ENCODE measurements at places on chromosomes 6 and 20.
A peak's percentile ranks its signal among the peaks of the same experiment; 100 is the strongest.

GRCh38 chr6:153942361-153942760 is 96.7 kb upstream of the OPRM1 start:
- no peak for DNase-seq

- DNase-seq: peak; percentile 13
Measured at GRCh38 chr6:51678905-51679620, 408.4 kb downstream of the PKHD1 start.

GRCh38 chr20:63641146-63641791 is 12.0 kb downstream of the STMN3 start:
- peak; percentile 45 for DNase-seq

DNA sequence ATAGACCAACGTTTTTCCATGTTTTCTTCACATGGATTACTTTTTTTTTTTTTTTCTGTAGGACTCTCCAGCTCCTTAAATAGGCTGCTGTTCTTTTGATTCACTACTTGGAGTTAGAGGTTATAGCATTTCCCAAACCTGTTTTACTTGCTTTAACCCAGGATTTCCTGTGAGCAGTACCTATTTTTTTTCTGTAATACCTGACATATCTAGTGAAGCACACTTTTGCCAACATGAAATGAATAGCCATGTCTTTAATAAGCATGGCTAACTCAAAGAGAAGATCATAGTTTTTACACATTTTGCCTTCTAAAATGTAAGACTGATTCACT is 137.0 kb downstream of the FOXA2 start:
- DNase-seq: no peak

DNA sequence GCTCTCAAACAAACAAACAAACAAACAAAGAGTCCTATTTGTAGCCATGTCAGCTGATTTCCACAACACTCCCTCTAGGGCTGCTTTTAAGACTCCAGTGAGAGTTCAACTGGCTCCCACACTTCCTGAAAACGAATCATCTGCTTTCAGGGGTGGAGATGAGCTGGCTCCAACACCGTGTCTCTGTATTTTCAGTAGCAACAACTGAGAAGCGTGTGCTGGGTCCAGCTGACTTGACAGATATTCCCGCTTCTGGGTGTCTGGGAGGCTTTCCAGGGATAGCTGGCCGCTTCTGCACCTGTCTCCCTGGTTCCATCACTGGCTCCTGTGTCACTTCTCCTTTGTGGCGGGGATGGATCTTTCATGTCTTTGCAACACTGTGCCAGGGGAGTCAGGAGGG is 272.5 kb upstream of the SOX4 start:
- DNase-seq: no peak

DNA sequence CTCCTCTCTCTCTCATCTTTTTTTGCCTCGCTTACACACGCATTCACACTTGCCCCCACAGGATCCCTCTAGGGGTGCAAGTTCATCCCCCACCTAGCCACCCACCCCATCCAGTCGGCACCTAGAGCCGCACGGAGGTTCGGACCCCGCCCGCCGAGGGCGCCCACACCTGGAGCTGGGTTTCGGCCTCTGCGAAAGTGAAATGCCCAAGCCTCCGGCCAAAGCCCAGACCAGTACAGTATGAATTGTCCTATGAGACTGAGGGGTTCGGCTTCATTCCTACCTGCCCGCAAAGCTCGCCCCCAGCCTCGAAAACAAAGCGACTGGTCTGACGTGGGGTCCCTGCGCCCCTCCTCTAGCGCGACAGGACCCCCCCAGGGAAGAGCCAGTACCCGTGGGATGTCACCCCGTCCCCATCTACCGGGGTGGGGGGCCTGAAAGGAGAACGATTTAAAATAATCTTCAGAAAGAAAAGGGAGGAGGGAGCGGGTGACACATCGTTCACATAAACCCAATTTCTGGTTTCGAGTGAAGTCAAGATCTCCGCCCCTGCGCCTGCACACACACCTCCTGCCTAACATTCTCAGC is 1.5 kb downstream of the TFAP2A start:
- no peak for DNase-seq

- DNase-seq: no peak
Measured at GRCh38 chr6:110357298-110357663, 868 bp downstream of the METTL24 start.

- DNase-seq: peak; percentile 25
Measured at GRCh38 chr6:42984924-42985475, 630 bp downstream of the PPP2R5D start.

DNA sequence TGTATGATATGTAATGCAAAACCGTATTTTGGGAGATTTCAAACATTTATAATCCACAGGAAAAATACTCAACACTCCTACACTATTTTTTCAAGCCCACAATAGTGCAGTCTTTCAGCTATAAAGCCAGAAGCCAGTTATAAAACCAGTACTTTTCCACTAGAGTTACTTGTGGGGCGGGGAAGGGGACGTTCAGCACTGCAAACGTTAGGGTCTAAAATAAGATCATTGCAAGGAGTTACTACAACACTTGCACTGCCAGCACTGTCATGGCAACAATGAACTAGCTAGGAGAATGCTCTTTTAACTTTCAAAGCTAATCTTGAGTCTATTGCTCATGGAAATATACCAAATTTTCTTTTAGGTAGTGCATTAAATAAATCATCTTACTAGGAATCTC is 14.7 kb downstream of the SESN1 start:
- no peak for DNase-seq

DNA sequence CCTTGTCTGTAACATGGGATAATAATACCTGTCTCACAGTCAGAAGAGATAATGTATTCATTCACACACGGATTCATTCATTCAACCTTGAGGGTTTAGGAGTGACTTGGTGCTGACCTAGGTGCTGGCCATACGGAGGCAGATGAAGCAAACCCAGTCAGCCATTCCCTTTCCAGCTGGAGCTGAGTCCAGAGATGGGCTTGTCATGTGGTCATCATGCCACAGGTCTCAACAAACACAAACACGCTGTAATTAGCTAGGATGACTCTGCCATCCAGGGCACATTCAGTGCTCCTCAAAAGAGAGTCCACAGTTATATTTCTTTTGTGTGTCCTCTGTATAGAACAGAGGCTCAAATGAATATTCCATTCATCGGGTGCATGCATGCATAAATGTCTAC is 19.5 kb upstream of the PRELID3B start:
- DNase-seq: peak; percentile 16

DNA sequence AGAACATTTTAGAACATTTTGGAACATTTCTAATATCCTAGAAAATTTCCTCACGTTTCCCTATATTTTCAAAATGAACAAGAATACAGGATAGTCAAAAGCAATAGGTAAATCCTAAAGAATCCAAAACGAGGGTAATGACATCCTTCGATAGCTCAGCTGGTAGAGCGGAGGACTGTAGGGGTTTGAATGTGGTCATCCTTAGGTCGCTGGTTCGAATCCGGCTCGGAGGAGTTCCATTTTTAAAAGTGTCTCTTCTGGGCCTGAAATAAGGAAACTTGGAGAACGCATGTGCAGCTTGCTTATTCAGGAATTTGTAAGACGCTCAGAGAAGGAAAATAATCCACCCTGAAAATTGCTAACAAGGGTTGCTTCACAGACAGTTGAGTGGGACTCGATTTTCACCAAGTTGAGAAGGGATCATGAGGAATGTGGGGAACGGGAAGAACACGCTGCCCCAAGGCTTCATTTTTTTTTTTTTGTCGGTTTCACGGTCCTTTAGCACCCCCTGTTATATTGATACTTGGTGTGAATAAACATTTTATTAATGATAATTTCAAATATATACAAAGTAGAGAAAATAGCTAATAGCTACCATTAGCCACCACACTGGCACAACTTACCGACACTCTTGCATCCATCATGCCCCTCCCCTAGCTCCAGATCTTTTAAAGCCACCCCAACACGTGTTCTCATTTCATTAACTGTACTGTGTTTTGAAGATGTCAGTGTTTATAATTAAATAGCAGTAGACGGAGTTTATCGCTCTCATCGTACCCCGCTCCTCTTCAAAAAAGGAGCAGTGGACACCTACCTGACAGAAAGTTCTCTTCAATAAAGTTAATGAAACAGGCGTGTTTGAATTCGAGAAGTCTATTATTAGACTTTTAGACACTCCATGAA is 1.8 kb upstream of the ABT1 start:
- DNase-seq: no peak

- DNase-seq: peak; percentile 87
Measured at GRCh38 chr20:60589623-60590022, 631.4 kb downstream of the CDH26 start.

DNA sequence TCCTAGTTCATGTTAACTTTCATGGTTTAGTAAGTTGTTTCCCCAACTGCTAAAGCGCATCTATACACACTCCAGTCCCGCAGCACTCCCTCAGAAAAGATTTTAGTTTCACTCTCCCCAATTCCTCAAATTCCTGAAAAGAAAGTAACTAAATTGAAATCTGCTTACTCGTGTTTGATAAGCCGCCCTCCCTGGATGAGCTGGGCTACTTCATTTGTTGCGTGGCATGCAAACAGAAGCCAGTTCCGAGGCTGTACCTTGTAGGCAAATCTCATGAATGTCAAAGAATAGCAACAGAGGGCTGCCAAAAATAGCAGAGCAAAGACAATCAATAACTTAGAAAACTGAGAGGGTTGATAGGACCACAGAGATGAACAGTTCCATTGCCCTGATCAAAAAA is 16.9 kb downstream of the MPC1 start:
- DNase-seq: no peak

DNA sequence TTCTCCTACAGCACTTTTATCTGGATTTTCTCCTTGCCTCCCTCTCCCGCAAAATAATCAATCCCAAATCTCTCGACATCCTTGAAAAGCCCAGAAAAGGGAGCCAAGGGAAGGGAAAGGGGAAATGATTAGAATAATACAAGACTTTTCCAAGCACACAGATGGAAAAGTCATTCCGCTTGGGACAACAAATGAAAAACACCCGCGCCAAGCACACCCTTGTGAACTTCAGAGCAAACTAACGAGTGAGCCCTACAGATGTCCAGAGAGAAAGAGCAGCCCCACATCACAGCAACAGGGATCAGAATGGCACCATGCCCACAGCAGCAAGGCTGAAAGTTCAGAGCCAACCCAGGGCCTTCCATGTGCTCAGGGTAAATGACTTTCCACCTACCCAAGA is 49.6 kb downstream of the NINL start:
- DNase-seq: no peak

DNA sequence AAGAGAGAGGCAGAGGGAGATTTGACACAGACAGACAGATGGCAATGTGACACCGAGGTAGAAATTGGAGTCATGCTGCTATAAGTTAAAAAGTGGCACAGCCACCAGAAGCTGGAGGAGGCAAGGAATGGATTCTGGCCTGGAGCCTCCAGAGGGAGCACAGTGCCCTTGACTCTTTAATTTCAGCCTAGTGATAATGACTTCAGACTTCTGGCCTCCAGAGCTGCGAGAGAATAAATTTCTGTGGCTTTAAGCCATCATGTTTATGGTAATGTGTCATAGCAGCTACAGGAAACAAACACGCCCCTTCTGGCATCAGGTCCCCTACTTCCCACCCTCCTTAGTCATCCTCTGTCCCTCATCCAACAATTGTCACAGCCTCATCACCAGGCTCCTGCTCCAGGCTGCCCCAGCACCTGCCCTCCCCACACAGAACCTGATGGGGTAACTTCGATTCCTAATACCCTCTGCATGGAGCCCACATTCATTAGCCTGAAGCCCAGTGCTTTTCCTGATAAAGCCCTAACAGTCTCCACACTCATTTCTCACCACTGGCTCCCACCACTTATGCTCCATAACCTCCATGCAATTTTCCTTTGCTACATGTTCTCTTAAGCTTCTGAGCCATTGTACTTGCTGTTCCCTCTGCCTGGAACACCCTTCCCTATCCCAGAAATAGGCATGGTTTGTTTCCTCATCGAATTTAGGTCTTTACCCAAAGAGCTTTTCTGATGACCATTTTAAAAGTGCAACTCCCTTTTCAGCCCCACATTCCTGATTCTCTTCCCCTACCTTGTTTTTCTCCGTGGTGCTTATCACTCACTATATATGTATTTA is 69.7 kb upstream of the TOX2 start:
- DNase-seq: no peak

DNA sequence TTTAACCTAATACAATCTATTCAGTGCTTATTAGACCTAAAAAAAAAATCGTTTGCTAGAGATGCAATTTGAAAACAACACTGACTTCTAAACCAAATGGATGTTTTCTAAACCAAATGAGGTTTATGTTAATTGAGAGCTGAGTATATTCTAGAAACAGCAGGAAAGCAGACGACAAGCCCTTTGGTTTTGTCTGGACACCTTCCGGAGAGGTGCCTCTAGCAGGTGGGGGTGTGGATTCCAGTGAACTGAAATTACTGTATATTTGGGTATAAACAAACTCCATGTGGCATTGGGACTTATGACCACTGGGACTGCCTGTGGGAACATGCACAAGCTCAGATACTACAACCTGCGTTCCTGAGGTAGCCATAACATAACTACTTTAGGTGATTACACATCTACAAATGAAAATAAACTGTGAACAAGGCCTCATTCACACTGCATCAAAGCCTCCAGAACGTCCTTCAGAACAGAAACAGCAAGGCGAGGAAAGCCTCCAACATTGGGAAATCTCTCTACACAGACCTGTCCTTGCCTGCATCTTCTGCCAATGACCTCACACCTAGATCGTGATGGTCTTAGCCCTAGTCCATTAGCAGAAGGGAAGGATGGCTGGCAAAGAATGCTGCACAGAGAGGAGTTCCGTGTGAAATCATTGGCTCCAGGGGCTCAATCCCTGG is 206.8 kb upstream of the FOXQ1 start:
- no peak for DNase-seq

GRCh38 chr20:33915726-33916331 is 77.9 kb upstream of the RALY start:
- DNase-seq: no peak

DNA sequence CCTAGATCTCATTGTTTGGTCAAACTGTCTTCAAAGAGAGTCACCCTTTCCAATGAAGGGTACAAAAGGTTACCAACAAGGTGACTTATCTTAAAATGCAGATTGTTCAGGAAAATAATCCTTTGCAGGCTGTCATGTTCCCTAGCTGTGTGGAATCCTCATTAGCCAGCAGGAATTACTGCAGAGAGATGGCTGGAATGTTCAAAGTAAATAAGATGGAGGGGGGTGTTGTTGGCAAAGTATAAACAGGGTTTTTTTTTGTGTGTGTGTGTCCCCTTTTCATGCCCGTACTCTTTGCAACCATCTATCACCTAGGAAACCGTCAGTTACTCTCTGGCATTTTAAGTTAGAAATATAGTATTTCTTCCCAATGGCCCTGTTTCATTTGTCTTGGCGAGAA is 6.5 kb downstream of the NEDD9 start:
- DNase-seq: no peak

DNA sequence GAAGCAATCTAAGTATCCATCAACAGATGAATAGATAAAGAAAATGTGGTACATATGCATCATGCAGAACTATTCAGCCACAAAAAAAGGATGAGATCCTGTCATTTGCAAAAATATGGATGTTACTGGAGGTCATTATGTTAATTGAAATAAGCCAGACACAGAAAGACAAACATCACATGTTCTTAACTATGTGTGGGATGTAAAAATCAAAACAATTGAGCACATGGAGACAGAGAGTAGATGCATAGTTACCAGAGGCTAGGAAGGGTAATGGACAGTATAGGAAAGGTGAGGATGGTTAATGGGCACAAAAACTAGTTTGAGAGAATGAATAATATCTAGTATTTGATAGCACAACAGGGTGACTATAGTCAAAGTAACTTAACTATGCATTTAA is 26.3 kb downstream of the GGTLC1 start:
- no peak for DNase-seq
